ENCODE measurements at places on chromosomes 4 and X.

DNA sequence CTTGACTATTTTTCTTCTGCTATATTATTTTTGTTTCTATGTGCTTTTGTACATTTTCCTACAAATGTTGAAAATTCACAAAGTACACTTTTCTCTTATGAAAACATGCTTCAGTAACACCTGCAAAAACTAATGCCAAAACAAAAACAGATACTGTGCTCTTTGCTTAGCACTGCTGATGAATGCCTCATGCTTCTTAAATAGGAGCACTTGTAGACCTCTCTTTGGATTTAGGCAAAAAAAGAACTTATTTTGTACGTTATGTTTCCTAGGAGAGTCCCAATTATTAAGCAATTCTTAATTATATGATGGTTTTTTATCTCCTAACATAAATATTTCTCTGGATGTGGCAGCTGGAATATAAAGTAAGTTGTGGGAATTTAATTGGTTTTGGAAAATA lies 285.0 kb upstream of the ARSJ start:
- no peak for DNase-seq

GRCh38 chrX:18956303-18957032 lies 27.4 kb downstream of the PHKA2 start:
- DNase-seq: no peak

GRCh38 chr4:157803845-157804521 lies 368.8 kb downstream of the GASK1B start:
- no peak for DNase-seq

DNA sequence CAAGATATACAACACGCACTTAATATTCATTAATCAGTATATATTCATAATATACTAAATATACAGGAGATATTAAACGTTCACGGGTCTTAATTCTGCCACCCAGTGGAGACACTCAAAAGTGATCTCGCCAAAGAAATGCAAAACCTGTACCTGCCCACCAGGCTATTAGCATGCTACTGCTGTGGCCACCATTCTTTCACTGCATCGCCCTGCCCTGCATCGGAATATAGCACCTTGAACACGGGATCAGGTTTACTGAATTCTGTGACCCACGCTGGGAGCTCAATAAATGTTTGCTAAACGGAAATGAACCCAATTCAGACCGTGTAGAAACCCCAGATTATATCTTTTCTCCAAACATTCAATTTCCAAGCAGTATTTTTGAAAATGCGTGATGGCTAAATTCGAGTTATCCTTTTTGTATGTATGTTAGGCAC lies 840 bp upstream of the CLCN3 start:
- DNase-seq: peak; percentile 73

GRCh38 chr4:107468812-107469211 lies 251.2 kb downstream of the PAPSS1 start:
- no peak for DNase-seq

- DNase-seq: no peak
Measured at GRCh38 chr4:184022679-184023383, 117.7 kb downstream of the STOX2 start.

Data from CD4-positive, alpha-beta T cell treated with Interleukin-10 for 1 hour (primary cell).